ENCODE measurements at places on chromosomes 5 and 9.

DNA sequence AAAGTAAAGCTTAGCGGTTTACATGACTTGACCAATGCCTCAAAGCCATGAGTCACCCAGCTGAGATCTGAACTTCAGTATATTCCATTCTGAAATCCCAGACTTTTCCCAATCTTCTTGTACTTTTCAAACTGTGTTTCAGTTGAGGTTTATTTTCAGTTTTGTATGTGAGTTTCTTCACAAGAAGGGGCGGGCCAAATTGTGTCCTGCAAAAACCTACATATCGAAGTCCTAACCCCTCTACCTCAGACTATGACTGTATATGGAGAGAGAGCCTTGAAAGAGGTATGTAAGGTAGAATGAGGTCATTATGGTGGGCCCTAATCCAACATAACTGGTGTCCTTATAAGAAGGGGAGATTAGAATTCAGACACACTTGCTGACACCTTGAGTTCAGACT is 666 bp upstream of the TLR4 start:
- no peak for DNase-seq

- no peak for DNase-seq
These were observed 361.0 kb upstream of the CDH6 start for GRCh38 chr5:30832519-30832918.

DNA sequence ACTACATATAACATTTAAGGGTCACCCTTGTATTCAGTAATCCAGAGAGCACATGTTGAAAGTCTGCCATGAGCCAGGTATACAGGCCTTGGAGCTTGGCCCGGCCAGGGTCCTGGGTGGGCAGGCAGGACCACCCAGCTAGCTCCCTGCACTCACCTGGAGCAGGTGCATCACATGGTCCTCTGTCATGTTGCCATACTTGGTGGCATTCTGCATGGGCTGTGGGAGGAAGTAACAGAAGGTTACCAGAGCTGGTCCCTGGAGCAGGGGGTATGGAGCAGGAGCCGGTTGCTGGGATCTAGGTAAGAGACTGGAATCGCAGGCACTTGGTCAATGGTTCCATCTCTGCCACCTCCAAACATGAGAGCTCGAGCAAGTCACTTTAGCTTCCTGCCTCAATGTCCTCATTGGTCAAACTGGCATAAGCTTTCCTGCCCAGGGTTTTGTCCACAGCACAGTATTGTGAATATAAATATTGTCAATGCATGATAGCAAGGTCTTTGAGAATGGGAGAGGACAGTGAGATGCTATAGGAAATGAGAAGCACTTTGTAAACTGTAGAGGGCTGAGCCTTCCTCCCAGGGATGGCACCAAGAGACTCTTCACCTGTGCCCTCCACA is 6.5 kb downstream of the CD74 start:
- DNase-seq = no peak

DNA sequence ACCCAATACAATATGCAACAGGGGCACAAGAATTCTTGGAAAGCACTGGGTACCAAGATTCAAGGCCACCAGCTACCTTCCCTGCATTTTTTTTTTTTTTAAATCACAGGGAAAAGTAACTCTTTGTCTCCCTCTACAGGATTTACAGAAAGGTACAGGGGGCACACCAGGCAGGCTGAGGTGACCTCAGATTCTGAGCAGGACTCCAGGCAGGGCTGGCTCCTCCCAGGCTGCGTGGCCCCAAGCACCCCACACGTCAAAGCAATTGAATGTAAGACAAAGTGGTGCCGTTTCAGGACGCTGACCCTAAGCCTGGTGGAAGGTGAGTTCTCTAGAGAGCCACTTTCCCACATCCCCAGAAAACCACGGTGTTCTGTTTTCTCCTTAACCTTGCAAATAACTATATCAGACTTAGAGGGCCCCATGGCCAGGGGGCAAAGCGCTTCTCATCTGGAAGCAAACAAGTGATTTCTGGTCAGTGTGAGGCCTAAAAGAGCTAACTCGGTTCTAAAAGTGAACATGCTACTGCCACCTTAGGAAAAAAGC is 222.6 kb downstream of the ROR2 start:
- peak; percentile 41 for DNase-seq

GRCh38 chr9:23769307-23769935 is 56.6 kb downstream of the ELAVL2 start:
- no peak for DNase-seq

DNA sequence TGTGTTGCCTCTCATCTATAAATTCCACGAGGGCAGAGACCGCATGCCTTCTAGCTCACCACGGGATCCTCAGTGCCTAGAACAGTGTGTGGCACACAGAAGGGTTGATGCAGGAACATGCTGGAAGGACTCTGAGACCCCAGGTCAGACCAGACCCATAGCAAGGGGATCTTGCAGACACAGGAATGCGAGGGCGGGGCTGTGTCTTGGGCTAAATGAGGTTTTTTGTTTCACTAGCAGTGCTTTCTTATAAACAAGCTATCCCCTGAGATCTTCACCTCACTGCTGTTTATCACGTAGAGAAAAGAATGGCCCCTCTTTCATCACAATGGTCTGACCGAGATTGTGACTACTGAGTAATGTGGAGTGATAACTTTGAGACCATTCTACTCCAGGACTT is 122.4 kb downstream of the IRX2 start:
- DNase-seq = no peak

- peak; percentile 61 for DNase-seq
These were observed 849 bp upstream of the MGAT1 start for GRCh38 chr5:180803181-180804128.

DNA sequence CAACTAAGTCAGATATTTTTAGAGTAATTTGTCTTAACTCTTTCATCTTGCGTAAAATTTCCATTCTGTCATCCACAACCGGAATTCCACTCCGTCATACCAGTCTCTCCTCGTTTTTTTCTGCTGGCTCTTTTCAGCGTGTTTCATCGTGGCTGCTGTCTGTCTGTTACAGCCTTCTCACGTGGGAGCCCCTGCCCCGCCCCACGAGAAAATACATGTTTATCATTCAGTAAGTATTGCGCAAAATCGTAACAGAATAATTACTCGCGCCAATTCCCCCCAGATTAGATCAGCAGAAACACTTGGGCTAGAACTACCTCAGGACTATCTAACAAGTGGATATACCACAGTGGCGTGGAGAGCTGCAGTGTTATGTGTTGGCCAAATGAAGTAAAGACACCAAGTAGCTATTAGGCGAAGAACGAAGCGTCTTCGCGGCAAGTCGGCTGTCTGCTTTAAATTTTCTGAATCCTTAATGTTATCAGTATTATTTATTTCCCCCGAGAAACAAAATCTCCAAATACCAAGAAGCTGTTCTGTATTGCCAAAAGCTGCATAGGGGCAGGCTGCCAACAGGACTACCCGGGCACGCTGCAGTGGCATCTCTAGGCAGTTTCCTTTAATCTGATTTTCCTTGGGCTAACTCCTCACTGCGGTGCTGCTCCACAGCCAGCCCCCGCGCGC is 566 bp upstream of the FOCAD start:
- DNase-seq = no peak

- DNase-seq = no peak
These were observed 656 bp downstream of the CEP78 start for GRCh38 chr9:78236551-78236910.

DNA sequence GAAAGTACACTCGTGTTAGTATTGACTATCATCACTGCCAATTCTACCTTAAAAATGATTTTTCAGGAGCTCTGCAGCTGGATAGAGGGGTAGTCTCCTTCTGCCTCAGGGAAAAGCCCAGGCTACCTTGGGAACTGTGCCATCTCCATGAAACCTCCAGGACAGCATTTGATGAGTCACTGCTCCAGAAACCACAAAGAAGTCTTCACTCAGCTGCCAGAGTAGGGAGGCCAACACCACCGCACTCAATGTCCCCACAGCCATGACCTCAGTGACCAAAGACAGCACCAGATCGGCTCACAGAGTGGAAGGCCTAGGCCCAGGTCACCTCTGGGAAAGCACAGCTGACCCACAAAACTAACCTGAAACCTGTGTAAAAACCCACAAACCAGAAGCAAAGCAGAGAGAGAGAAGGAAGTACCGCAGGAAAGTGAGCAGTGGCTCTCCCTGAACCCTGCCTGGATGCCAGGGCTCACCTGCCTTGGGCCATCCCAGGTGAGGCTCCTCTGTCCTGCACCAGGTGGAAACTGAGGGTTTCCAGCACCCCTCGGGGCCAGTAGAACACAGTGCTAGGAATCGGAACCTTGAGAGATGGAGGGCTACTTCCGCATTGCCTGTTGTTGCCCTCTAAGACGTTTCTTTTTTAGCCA is 30.0 kb downstream of the S1PR3 start:
- no peak for DNase-seq

DNA sequence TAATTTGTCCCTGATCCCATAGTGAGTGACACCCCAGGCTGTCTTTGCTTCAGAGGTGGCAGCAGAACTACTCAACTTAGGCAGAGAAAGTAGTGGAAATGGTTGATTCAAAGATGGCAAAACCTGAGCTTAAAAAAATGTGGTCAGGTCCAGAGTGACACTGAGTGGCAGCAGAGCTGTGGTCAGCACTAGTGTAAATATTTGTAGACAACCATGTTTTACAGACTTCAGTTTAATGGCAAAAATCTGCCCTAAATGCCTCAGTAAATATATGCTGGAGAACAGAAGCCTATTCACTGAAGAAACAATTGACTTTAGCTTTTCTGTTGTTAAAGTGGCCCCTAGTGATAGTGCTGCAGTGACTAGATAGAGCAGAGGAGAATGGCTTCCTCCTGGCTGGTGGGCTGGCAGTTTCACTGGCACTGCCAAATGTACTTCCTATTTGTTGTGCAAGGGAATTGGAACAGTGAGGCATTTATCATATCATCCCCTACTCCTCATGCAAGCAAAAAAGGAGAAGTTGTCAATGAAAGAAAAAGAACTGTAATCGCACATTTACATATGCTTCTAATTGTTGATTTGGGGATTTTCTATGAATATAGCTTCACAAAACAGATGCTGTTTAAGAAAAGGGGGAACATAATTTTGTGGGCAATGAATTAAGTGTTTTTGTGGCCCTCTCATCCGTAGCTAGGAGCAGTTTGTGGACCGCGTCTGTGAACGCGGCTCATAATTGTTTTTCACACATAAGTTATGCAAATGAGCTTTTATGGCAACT is 12.0 kb downstream of the PBX3 start:
- no peak for DNase-seq
